Jurkat, Clone E6-1 (cell line): ENCODE measurements at places on chromosomes 2 and 18.

GRCh38 chr2:219327719-219328118, 4.8 kb downstream of the RESP18 start:
- DNase-seq, result no peak

DNA sequence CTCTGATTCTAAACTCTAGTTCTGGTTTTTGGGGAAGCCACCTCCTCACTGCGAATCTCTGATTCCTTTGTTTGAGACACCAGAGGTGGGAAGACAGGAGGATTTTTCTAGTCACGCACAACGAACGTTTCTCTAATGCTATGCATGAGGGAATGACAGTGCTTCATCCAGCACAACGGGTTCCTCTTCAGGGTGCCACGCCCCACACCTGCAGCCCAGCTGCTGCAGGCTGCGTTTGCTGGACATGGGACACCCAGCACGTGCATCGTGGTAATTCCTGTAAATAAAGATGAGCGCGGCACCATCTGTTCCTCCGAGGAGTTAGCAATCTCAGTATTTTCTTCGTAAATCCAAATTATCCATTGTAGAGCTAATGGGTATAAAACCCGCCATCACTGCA, 37.5 kb upstream of the TPO start:
- DNase-seq, result no peak

DNA sequence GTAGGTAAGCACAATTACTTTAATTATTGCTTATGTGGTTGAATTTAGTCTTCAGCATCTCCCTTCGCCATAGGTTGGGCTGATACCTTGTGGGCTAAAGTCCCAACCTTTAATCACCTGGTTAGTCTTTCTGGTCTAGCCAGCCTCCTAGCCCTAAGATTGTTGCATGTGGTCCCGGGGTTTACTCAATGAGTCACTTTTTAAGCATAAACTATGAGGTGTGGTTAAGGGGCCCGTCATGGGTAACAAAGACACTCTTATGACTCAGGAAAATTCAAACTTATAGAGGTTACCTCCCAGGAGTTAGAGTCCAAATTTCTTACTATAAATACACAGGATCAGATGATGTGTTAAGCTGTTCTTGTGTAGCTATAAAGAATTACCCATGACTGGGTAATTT, 841.6 kb downstream of the TRIB2 start:
- no peak for DNase-seq

DNA sequence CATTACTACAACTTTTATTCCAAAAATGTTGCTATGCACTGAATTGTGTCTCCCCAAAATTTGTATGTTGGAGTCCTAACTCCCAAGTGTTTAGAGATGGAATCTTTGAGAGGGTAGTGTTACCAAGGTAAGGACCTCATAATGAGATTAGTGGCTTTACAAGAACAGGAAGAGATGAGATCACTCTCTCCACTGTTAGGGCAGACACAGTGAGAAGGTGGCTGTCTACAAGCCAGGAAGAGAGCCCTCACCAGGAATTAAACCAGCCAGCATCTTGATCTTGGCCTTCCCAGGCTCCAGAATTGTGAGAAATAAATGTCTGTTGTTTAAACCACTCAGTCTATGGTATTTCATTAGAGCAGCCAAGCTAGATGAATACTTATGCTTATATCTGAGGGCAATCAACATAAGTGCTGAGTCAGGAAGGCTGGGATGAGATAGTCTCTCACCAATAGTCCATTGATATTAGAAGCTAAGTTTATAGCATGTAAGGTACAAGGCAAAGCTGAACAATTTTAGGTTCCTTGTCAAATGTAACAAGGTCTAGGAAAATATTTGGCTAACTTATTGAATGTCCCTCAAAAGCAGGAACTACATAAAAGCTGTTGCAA, 317.6 kb upstream of the REG3G start:
- no peak for DNase-seq

DNA sequence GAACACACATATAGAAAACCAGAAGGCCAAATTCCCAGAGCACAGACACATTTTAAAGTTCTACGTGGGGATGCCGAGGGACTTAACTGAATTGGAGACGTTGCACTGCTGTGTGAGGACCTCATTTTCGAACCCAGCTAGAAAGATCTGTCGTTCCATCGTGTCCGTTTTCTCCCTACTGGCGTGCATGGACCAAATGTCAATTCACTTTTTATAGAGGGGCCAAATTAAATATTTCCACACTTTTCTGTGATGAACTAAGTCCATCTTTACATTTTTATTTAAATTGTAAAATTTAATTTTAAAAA, 692 bp upstream of the TSHZ1 start:
- DNase-seq, result no peak

DNA sequence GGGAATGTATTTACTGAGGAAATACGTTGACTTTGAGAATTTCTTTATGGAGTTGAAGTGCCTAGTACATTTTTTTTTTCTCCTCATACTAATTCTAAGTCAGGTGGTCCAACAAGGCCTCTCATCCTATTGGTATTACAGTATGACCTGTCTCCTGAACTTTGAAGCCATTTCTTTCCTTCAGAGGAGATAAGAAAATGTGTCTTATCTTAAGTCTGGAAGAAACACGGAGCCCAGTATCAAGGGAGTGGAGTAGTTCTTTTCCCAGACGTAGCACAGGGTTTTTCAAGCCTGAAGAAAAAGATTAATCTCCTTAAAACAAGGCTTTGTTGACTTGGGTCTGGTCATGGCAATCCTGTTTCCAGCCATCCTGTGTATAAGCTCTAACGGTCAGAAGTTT, 11.6 kb upstream of the CPS1 start:
- DNase-seq, result no peak

GRCh38 chr2:150188177-150188576, 299.3 kb downstream of the RND3 start:
- no peak for DNase-seq

DNA sequence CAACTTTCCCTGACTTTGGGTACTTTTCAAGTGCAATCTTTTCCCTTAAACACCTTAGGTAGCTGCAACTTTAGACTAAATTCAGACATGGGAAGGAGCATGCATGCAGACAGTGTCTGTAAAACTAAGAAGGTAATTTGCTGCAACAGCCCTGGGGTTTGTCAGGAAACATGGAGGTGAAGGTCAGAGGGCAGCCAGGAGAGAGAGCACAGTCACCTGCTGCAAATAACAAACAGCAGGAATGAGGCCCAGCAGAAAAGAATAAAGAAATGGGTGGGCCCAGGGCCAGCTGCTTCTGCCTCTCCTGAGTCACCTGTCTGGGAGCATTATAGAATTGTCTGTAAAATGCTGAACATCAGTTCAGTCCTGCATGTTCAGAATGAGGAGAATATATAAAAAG, 35.2 kb downstream of the MTHFD2 start:
- DNase-seq, result no peak

DNA sequence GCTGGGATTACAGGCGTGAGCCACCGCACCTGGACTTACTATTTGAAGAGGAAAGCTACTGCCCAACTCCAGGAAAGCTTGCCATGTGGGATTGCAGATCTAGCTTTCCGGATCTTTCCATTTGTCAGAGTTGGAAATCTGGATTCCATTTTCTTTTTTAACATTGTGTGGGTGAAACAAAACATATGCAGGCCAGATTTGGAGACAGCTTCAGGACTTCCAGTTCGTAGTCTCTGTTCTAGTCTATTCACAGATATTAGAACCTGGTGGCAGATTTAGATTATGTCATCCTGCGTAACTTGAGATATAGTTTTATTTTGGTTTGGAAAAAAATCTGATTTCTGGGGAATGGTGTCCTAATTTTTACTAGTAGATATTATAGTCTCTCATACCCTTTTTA, 70.5 kb downstream of the ZNF236 start:
- no peak for DNase-seq

DNA sequence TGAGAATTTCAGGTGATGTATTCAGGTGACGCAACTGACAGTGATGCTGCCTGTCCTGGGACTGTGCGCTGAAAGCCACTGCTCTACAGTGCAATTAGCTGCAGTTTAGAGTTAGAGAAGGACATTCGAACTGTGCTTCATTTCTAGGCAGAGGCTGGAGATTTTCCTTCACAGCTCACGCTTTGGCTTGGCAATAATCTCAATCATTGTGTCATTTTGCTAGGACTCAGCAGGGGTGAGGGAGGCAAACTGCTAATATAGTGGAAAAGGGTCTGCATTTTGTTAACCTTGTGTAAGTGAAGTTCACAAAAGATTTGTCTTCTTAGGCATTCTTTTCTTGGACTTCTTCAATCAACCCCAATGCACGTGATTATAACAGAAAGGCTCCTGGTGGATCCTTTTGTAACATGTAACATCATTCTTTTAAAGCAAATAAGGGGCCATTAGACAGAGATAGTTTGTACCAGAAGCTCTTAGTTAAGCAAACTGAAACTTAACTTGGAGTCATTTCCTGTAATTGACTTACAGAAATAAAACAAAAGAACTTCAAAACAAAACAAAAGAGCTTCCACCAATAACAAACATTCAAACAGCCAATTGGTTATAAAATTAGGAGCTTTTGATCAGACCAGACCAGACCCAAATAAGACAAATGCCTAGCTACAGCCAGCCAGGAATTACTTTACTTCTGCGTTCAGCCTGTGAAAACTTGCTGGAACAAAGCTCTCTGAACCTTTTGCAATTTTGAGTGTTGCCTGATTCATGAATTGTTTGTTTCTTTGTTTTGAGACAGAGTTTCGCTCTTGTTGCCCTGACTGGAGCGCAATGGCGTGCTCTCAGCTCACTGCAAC, 1376.3 kb upstream of the CELF4 start:
- no peak for DNase-seq

DNA sequence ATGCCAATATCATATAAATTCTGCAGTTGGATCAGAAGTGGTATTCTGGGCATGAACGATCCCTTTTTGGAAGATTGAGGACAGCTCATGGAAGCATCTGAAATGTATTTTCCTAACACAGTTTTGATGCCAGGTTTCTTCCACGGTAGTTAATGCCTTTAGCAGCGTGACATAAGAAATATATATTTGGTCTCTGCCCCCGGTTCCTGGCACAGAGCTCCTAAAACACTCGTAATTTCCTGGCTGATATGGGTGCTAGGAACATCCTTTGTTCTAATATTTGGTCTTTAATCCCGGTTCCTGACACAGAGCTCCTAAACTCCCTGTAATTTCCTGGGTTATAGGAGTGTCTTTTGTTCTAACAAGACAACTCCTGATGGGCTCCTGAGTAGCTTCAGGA, 8.2 kb upstream of the CABLES1 start:
- no peak for DNase-seq
